ENCODE measurements at places on chromosomes 2 and 18. TPM values are rescaled to one million over a fixed set of nuclear protein-coding genes. Genes with fewer than 3 reads are reported as not detected.

DNA sequence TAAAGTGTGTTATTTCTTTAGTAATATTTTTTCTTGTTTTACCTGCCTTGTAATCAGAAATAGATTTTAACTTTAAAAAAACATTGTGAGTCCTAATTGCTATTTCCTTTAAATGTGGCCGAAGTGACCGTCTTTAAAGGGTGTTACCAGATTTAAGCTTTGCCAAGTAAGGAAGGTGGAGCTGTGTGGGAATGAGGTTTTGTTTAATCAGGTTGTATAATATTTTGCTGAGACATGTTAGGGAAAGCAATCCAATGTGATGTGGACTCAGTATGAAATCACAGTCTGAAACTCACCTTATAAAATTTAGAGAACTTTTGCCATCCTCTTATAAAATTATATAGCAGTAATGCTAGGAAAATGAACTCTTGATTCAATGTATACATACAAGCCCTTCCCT lies 32.9 kb upstream of the ITPRID2 start:
- DNase-seq = no peak

- no peak for DNase-seq
Observed at GRCh38 chr18:35075132-35075531, 33.9 kb downstream of the MAPRE2 start.

DNA sequence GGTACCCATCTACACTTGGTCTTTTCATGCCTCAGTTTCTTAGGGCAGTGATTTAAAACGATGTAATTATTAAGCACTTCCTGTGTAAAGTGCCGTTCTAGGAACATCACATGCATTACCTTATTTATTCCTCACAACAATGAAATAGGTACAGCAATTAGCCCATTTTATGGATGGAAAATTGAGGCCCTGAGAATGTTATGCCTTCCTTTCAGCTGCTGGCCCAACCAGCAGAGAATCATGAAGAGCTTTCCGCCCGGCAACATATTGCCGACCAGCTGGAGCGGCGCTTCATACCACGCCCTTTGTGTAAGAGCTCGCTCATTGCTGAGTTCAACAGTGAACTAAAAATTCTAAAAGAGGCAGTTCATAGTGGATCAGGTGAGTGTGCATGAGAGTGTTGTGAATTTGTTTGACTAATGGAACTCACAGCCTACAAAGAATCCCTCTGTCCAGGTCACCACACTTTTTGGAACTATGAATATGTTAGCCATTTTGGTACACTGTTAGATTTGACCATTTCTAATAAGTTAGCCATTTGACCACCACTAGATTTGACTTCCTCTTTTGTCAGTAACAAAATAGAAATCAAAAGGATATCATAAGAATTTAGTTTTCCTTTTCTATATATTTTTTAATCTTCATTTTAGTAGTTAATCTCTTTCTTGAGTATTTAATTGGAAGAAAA lies 25.6 kb upstream of the RPE start:
- no peak for DNase-seq

- no peak for DNase-seq
Observed at GRCh38 chr18:50981381-50981780, 13.5 kb downstream of the ELAC1 start.

GRCh38 chr2:3741867-3742602 lies 38.7 kb downstream of the DCDC2C start:
- no peak for DNase-seq

GRCh38 chr2:143144813-143145455 lies 15.7 kb downstream of the ARHGAP15 start:
- DNase-seq = no peak

- DNase-seq = no peak
Observed at GRCh38 chr18:22703883-22704585, 229.1 kb upstream of the RBBP8 start.

DNA sequence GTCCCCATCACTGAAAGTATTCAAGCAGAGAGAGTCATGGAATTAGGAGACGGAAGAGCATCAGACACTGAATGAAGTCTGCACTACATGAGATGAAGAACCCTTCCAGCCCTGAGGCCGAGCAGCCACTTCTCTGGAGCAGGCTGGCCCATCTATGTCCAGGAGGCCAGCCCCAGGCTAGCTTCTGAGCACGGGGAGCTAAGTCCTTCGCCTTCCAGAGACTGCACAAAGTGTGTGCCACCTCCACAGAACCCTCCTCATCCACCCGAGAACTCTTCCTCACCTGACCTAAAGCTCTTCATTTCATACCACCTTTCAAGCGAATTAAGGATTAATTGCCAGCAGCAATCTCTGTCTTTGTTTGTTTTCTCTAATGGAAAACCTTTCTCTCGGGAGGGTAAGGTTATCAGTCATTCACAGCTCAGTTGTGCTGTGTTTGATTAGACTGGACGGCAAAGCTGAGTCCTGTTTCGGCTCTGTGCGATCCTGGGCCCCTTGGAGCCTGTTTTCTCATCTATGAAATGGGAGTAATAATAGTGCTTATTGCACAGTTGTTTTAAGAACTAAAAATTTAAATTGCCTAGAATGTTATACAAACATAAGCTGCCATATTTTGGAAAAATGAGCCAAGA lies 38.0 kb downstream of the SCTR start:
- no peak for DNase-seq

DNA sequence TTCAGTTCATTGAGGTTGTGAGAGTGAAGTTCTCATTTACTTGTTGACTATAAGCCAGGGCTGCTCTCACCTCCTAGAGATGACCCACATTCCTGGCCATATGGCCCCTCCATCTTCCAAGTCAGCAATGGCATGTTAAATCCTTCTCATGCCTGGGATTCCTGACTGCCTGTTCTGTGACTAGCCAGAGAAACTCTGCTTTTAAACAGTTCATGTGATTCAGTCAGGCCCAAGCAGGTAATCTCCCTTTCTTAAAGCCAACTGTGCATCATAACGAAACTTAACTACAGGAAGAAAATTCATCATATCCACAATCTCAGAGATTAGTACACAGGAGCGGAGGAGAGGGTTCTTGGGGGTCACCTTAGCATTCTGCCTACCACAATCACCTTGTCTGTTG lies 11.5 kb downstream of the DPP4 start:
- DNase-seq = no peak

GRCh38 chr2:129849559-129850160 lies 129.8 kb upstream of the RAB6C start:
- DNase-seq = peak; percentile 68

- DNase-seq = no peak
Observed at GRCh38 chr18:2715990-2716389, 60.5 kb downstream of the SMCHD1 start.

- no peak for DNase-seq
Observed at GRCh38 chr2:239472235-239472775, 71.5 kb upstream of the HDAC4 start.

DNA sequence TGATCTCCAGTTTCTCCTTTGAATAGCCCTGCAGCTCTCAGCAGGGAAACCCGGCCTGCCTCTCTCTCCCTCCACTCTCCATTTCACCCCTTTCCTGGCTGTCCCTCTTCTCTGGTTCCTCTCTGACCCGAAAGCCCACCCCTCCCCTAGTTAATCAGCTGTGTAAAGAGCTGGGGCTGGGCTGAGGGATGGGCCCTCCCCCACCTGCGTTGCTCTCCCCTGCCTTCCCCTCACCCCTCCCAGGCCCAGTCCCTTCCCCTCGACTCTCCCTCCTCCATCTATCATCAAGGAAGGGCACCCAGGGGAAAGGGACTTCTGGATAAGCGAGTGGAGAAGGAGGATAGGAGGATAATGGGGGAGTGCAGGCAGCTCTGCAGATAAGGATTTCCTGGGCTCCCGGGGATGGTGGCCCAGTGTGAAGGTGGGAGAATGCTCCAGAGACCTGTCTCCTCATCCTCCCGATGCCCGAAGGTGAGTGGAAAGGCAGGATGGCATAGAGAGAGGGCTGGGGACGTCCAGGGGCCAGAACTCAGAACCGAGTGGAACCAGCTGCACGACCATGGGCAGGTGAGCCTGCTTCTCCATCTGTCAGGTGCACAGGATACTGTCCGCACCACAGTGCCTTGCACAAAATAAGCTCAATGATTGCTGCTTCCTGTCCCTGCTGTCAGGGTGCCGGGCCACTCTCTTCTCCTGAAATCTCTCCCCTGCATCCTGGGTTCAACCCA lies 12.0 kb downstream of the SLC30A3 start:
- no peak for DNase-seq

- no peak for DNase-seq
Observed at GRCh38 chr2:38274286-38275276, 102.5 kb downstream of the ATL2 start.

DNA sequence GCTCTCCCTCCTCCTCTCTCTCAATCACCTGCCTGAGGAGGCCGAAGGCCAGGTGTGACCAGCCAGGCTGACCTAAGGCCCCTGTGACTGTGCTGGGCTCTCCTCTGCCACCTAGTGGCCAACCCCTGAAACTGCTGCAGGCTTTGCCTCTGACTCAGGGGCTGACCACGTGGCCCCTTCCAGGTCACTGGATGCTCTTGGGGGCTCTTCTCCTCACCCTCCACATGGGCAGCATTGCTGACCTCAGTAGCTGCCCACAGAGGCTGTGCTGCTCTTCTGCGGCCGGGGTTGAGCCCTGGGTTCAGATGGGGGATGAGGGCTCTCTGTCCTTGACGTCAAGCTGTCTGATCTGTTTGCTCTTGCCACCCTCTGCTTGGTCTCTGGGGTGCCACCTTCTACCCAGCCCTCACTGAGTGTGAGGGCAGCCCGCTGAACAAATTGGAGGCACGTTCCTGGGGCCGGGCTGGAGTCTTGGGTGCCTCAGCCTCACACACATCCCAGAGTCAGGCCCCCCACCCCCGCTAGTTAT lies 122.7 kb downstream of the TWIST2 start:
- DNase-seq = no peak

DNA sequence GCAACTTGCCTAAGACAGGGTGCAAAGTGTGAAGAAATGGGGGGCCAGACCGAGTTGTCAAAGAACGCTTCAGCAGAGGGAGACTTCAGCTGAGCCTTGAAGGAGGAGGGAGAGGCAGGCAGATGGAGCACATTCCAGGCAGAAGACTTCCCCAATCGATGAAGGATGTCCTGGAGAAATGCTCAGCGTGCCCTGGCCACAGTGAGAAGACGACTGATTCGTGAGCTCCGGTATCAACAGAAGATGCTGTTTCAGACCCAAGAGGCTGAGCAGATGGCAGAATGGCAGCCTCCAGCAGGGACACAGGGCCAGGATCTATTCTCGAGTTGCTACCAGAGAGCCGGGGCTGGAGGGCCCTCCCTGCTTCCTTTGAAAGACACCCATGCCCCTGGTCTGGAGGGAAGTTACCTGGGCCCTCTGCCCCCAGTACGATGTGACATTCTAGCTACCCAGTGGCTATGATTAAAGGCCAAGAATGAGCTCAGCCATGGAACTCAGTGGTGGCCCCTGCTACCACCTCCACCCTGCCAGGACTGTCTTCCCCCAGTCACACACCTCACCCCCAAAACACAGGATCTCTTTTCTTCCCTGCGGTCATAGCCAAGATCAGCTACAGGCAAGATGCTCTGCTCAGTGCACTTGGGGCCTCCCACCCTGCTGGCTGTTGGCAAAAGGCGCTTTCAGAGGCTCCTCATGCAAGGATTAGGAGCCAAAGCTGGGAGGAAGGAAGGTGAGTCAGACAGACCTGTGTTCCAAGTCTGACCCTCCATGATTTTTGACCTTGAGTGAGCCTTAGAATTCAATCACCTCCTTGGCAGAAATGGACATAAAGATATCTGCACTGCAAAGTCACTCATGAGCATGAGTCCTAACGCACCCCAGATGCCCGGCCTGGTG lies 84.3 kb downstream of the TFCP2L1 start:
- DNase-seq = no peak

DNA sequence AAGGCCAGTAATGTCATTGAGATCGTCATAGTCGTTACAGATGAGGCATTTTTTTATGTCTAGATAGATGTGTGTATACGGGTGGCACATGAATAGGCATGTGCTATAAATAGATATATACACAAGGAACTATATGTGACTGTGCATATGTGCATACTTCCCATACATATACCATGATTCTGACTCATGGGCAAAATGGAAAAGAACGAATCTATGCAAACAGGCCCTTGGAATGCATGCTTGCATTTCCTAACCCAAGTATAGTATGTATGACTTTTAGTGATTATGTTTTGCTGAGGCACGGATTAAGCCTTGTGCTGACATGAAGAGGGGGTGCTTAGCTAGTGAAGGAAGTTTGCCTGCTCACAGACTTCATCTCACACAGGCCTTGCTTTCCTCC lies 111.7 kb downstream of the BCL11A start:
- DNase-seq = no peak

DNA sequence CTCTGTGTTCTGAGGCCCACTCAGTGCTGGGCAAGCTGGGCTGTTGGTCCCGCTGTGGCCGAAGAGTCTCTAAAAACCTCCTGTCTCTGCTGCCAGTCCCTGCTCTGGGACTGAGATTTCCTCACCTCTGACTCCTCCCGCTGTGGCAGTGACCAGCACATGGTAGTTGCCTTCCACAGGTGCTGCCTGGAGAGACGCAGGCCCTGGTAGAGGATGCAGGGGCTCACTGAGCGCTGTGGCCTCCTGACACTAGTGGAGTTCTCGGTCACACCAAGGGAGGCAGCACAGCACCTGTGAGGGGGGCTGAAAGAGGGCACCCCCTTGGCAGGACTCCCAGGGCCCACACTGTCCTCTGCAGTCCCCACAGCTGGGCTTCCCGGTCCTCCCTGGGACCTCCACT lies 3.8 kb upstream of the ASB1 start:
- DNase-seq = no peak

GRCh38 chr2:44730593-44730992 lies 210.9 kb upstream of the SIX3 start:
- no peak for DNase-seq

- no peak for DNase-seq
Observed at GRCh38 chr2:7846607-7847006, 835.2 kb upstream of the ID2 start.

DNA sequence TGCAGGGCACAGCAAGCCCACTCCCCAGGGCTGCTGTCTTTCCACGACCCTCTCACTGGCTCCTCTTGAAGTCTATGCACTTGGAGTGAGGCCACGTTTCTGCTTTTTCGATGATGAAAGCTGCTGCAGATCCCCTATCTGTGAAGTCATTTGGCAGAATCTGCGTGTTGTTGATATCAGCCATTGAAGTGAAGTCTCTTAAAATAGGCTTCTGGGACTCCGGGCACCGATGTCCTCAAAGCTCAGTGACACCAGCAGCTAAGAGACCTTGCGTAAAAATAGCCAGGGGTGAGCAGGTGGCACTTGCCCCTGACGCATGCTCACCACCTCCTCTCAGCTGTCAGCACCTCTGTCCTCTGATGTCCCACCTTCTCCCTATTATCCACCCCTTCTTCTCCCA lies 89.4 kb upstream of the FHL2 start:
- DNase-seq = no peak

GRCh38 chr2:204265681-204266181 lies 279.5 kb upstream of the PARD3B start:
- no peak for DNase-seq

The MYO1B gene
- polyA plus RNA-seq = 94.8 TPM

The TMEM198 gene
- polyA plus RNA-seq = 2.7 TPM

The B4GALT6 gene
- 15.3 TPM for polyA plus RNA-seq

The AGXT gene
- not detected for polyA plus RNA-seq

The MDH1B gene
- 14.8 TPM for polyA plus RNA-seq

The MTCL1 gene
- polyA plus RNA-seq = 28.5 TPM

The MRO gene
- polyA plus RNA-seq = 2.3 TPM

The IER3IP1 gene
- polyA plus RNA-seq = 32.5 TPM

The KLHL41 gene
- polyA plus RNA-seq = 2.7 TPM

The DNAH7 gene
- 9.4 TPM for polyA plus RNA-seq

All from left renal cortex interstitium (tissue), 4 donors.